ENCODE measurements at places on chromosomes 2 and 18. TPM values are rescaled to one million over a fixed set of nuclear protein-coding genes. Genes with fewer than 3 reads are reported as not detected.

CIDEA gene
- not detected for total RNA-seq

ITGA4 gene
- 16.6 TPM for total RNA-seq

SP140 gene
- total RNA-seq = 1.7 TPM

TNS1 gene
- 196 TPM for total RNA-seq

AQP12B gene
- total RNA-seq = not detected

SAG gene
- total RNA-seq = not detected

FAM237A gene
- total RNA-seq = not detected

RGPD6 gene
- 54.0 TPM for total RNA-seq

SIX3 gene
- total RNA-seq = not detected

HMSD gene
- not detected for total RNA-seq

FRZB gene
- 38.0 TPM for total RNA-seq

FOSL2 gene
- 66.4 TPM for total RNA-seq

POTEJ gene
- total RNA-seq = not detected

MEIS1 gene
- 72.7 TPM for total RNA-seq

ANKRD30BL gene
- total RNA-seq = 0.31 TPM

C2orf66 gene
- total RNA-seq = not detected

Data from tongue (tissue), 3 donors.